ENCODE measurements at places on chromosomes 2 and 18. TPM values are rescaled to one million over a fixed set of nuclear protein-coding genes. Genes with fewer than 3 reads are reported as not detected.

- DNase-seq = no peak
- H3K36me3 ChIP-seq = no peaks in the 10 kb centered on the region
- no peak overlapping the region for H3K4me3 ChIP-seq
- H3K27me3 ChIP-seq = no peaks in the 10 kb centered on the region
- no peak overlapping the region for H3K27ac ChIP-seq
- no peaks in the 10 kb centered on the region for H3K4me1 ChIP-seq
Observed at GRCh38 chr2:80154231-80154915, 150.2 kb downstream of the LRRTM1 start.

Gene ALPG
- not detected for total RNA-seq

Gene RBBP8
- total RNA-seq = 59.7 TPM

DNA sequence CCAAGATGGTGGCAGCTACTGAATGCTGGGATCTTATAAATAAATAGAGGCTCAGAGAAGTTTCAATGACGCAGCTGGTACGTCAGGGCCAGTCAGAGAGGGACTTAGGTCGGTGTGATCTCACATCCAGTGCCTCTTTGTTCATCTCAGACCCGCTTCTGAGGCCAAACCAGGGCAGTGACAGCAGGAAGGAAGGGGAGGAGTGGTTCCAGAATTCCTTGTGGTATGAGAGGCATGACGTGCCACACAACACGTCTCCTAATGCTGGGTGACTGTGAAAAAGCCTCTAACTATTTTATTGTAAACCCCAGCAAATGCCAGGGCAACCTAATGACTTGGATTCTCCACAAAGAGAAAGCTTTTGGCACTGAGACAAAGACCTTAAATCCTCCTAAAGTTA, 423.3 kb downstream of the LPIN1 start:
- no peak for DNase-seq
- no peaks in the 10 kb centered on the region for H3K36me3 ChIP-seq
- no peak overlapping the region for H3K27ac ChIP-seq
- H3K4me1 ChIP-seq = no peaks in the 10 kb centered on the region

Gene ANKRD30BL
- not detected for total RNA-seq

Gene AGBL5
- 18.9 TPM for total RNA-seq

Gene COL4A3
- 0.49 TPM for total RNA-seq

Gene APCDD1
- 0.37 TPM for total RNA-seq

Gene SLC19A3
- not detected for total RNA-seq

All from MCF 10A (cell line).